ENCODE measurements at places on chromosomes 6 and 20.
A peak's percentile ranks its signal among the peaks of the same experiment; 100 is the strongest.

DNA sequence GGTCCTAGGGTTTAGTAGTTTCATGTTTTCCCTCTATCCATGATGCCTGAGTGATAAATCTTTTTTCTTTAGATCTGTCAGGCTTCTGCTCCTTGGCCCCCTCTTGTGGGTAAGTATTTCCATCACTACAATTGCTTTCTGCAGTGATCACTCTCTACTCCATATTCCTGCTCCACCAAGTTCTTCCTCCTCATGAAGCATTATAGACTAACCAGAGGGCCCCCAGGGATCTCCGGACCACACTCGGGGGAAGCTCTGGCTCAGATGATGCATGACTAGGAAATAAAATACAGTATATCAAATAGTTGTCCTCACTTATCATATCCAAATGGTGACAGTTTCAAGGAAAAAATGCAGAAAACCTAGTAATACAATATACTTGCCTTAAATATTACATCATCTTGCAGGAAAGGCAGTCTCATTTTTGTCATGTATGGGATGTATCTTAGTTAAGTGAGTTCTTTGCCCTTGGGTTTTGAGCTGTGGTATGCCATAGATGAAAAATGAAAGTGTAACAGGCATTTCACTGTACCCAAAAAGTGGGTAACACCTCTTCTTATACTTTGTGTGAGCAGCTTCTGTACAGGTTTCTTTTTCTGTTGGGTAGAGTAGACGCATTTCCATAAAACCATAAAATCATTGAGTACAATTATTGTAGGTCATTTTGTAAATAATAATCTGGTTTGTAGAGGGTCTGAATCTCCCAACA lies 200.9 kb upstream of the EYA4 start:
- peak; percentile 20 for DNase-seq

DNA sequence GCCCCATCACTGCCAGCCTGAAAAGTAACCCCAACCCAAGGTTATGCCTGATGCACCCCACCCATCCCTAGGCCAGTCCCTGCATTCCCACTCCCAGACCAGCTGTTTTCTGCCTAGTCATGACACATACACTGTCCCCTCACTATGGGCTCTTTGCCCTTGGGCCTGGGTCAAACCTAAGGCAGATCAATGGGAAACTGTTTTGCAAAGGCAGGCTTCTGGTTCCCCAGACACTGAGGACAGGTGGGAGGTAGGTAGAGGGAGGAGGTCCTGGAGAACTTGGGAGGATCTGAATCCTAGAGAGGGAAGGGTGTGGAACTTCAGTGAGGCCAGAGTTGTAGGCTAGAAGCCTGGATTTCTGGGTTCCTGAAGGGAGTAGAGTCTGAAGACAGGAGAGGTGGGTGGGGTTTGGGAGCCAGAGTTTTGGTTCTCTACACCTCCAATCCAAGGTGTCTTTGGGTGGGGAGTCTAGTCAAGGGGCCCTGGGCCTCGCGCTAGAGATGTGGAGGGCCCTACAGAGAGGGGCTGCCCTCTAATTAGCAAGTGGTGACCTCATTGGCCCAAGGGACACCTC lies 2.0 kb downstream of the CLIC1 start:
- no peak for DNase-seq

GRCh38 chr6:28816339-28816908 lies 107.4 kb downstream of the TRIM27 start:
- no peak for DNase-seq

- no peak for DNase-seq
Measured at GRCh38 chr6:31740397-31741223, 805 bp downstream of the MSH5 start.

GRCh38 chr20:49229381-49229780 lies 10.2 kb downstream of the DDX27 start:
- DNase-seq, result no peak

DNA sequence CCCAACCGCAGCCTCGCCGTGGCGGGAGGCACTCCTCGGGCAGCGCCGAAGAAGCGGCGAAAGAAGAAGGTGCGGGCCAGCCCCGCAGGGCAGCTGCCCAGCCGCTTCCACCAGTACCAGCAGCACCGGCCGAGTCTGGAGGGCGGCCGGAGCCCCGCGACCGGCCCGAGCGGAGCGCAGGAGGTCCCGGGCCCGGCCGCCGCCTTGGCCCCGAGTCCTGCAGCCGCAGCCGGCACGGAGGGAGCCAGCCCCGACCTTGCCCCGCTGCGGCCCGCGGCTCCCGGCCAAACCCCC lies 525 bp downstream of the PNRC1 start:
- no peak for DNase-seq

- DNase-seq, result no peak
Measured at GRCh38 chr6:163181666-163182180, 232.8 kb upstream of the QKI start.

- DNase-seq, result peak; percentile 55
Measured at GRCh38 chr6:2158596-2159271, 86.7 kb downstream of the GMDS start.

- no peak for DNase-seq
Measured at GRCh38 chr20:59184880-59185447, 21.3 kb downstream of the ZNF831 start.

DNA sequence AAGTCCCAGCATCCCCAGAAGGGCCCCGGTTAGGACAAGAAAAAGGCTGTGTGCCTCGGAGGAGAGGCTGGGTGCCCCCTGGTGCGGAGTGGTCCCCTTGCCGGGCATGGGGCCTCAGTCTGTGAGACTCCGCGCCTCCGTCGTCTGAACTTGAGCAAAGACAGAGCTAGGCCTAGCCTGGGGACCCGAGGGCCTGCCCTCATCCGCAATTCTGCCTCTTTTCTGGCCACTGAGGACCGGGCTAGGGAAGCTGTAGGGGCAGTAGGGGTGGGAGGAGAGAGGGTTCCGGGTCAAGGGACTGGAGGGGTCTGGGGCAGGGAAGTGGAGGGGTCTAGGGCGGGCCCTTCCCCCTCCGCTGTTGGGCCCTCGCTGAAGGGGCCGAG lies 550 bp upstream of the HSPA12B start:
- DNase-seq, result no peak

- DNase-seq, result no peak
Measured at GRCh38 chr6:142879527-142879926, 65.4 kb downstream of the HIVEP2 start.

GRCh38 chr6:7190791-7191190 lies 83.0 kb downstream of the RREB1 start:
- no peak for DNase-seq

- DNase-seq, result no peak
Measured at GRCh38 chr6:105209950-105210706, 30.3 kb upstream of the POPDC3 start.

DNA sequence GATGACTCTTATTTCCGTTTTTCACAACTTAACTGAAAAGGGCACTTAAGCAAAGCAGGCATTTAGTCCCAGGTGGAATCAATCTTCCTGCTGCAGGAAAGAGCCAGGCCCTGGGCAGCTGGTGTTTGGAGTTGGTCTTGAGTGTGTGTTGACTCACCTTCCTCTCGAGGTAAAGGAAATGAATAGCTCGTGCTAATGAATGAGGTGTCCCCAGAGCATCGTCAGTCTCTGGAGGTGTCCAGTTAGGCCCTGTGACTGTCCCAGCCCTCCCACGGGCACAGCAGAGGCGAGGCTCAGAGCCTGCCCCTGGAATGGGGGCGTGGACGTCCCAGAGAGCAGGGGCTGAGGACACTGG lies 277.7 kb downstream of the NRN1 start:
- DNase-seq, result peak; percentile 49

- DNase-seq, result no peak
Measured at GRCh38 chr6:94462231-94462630, 1042.9 kb upstream of the EPHA7 start.

DNA sequence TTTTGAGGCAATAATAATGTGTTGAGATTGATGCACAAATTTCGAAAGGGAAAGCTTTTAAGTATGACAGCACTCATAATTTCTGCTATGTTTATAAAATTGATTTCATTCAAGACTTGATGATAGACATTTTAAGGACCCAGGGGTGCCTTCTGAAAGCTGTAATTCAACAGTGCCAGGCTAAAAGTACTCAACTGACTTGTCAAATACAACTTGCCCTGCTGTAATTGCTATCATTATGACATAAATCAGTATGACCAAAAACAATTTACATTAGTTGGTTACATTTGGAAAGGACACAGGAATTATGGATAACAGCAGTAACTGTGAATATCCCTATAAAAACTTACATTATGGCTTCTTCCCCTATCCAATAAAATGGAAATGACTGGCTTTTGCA lies 178.9 kb downstream of the MMUT start:
- DNase-seq, result no peak

- DNase-seq, result no peak
Measured at GRCh38 chr20:40477805-40478204, 211.2 kb downstream of the MAFB start.

DNA sequence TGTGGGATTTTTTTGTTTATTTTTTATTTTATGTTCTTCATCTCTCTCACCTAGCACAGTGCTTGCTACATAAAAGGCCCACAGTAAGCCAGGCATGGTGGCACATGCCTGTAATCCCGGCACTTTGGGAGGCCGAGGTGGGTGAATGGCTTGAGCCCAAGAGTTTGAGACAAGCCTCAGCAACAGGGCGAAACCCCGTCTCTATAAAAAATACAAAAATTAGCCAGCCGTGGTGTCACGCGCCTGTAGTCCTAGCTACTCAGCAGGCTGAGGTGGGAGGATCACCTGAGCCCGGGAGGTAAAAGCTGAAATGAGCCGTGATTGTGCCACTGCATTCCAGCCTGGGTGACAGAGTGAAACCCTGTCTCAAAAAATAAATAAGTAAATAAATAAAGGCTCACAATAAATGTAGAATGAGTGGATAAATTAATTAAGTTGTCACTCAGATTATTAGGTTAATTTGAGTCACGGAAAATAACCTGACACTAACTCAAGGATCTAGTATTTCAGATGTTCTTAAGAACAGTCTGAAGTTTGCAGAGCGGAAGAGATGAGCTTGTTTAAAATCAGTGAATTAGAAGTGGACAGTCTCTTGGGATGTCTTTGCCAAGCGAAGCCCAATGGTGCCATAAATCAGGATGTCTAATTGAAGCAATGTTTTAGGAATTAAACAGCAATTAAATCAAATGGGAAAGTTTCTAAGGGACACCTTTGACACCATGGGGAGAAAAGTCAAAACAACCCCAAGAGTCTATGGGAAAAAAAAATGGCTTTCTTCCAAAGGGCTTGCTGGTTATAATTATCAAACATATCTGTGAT lies 214.4 kb downstream of the ZNF217 start:
- peak; percentile 56 for DNase-seq

GRCh38 chr20:19522071-19522801 lies 235.8 kb upstream of the RIN2 start:
- DNase-seq, result no peak

DNA sequence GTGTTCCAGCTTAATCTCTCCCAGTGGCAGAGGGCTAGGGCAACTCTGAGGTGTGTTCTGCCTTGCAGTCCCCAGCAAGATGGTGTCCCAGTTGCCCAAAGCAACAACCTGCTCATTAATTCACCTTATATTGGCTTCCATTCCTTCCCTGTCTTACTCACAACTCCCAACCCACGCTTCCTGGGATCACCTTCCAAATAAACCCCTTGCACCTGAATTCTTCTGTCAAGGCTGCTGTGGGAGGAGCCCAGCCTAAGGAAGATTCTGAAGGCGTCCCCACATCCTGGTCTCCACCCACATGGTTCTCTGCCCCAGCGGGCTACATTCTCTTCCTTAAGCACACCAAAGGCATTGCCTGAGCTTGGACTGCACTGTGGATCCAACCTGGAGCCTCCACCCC lies 116.6 kb upstream of the MAFB start:
- no peak for DNase-seq

DNA sequence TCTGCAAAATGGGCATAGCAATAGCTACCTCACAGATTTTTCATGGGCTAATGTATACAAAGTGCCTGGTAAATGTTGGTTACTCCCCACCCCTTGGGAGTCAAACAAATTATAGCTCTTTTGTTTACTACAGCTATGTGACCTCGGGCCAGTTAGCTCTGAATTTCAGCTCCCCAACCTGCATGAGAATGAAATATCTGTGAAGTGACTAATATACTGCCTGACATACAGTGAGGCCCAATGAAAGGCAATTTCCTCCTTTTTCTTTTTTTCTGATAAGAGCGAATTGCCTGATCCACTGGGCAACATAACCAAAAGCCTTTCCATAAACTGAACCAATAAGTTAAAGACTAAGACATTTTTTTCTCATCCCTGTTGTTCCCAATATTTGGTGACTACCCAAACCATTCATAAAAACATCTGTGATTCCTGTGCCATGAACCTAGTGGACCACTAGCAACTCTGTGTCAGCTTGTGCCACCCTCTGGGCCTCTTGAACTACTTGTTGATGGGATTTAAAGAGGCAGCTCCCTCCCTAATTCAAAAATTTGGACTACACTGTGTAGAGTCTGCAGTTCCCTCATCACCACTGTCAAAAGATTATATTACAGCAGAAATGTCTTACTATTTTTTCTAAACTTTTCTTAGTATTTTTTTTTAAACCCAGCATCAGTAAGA lies 91.9 kb upstream of the TMEM30A start:
- DNase-seq, result no peak

- peak; percentile 51 for DNase-seq
Measured at GRCh38 chr6:104613416-104614001, 246.2 kb downstream of the HACE1 start.

DNA sequence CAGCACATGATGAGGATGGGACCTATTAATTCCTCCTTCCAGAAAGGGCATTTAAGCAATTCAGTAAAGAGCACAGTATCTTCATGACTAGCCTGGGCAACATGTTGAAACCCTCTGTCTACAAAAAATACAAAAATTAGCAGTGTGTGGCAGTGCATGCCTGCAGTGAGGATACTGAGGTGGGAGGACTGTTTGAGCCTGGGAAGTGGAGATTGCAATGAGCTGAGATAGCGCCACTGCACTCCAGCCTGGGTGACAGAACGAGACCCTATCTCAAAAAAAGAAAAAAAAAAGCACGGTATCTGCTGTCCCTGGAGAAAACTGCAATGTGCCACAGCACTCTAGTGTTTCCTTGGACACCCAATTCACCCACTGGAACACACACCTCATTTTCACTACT lies 18.4 kb downstream of the SAMD3 start:
- DNase-seq, result no peak

DNA sequence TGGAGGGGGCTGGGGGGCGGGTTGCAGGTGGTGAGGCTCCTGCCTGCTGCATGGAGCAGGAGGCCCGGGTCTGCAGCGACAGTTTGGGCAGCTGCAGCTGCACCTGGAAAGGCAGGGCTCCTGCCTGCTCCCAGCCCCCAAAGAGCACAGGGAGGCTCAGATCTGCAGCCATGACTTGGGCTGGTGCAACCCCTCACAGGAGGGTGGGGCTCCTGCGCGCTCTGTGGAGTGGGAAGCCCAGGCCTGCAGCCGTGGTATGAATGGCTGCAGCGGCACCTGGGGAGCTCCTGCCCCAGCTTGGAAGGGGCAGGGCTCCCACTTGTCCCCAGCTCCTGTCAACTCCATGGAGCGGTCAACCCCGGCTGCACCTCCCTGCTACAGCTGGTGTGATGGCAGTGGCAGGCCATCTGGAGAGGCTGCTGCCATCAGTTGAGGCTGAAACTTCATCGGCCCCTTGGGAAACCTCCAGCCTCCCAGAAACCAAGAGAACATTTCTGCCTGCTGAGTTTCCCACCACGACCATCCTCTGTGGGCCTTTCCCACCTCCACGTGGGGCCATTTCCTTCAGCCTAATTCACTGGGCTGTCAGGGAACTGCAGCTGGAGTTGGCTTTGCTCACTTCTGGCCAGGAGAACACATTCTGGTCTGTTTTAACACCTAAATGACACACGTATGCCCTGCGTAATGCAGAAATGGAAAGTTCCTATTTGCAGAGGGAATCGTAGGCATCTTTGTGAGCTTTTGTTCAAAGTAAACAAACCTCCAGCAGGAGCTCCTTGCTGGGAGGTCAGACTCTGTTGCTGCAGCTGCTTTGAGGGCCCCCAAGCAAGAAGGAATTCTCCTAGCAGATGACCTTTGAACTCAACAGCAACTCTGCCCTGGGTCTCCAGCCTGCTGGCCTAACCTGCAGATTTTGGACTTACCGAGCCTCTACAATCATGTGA lies 429.0 kb downstream of the PREX1 start:
- DNase-seq, result peak; percentile 77
